ENCODE measurements at places on chromosomes 12 and 14.

- DNase-seq = no peak
Observed at GRCh38 chr12:64387197-64387816, 3.3 kb downstream of the C12orf56 start.

- no peak for DNase-seq
Observed at GRCh38 chr14:80378084-80378690, 166.9 kb upstream of the DIO2 start.

GRCh38 chr12:8899830-8900229 is 14.5 kb upstream of the PHC1 start:
- no peak for DNase-seq

- no peak for DNase-seq
Observed at GRCh38 chr14:21672116-21672515, 1.5 kb downstream of the OR4E1 start.

DNA sequence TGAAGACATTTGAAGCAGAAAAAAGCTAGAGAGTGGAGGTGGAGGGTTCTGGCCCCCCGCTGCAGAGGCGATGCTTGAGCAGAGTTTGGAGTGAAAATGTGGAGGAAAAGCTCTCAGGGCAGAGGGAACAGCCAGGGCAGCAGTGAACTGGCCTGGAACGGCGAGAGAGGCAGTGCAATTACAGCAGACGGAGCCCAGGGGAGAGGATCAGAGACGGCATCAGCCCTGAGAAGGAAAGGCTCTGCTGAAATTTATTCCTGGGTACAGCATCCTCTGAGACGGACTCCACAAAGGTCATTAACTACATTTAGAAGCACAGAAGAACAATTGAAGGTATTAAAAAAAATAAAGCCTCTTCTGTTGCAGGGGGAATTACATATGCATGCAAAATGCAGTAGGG is 14.2 kb downstream of the STON2 start:
- DNase-seq = no peak

DNA sequence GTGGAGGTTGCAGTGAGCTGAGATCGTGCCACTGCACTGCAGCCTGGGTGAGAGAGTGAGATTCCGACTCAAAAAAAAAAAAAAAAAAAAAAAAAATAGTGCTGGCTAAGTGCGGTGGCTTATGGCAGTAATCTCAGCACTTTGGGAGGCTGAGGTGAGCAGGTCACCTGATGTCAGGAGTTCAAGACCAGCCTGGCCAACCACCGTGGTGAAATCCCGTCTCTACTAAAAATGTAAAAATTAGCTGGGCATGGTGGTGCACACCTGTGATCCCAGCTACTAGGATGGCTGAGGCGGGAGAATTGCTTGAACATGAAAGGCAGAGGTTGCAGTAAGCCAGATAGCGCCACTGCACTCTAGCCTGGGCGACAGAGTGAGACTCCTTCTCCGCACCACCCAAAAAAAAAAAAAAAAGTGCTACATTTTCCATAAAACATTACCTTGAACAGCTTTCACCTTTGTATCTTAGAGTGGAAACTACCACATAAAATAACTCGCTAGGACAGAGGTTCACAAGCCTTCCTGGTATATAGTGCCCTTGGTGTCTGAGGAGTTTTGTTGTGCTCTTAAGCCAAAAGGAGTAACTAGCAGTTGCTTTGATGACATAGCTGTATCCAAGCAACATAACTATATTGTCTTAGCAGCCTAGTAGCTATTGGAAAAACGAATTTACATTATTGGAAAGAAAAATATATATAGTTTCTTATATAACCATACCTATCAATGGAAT is 11.1 kb downstream of the PTGES3 start:
- no peak for DNase-seq

DNA sequence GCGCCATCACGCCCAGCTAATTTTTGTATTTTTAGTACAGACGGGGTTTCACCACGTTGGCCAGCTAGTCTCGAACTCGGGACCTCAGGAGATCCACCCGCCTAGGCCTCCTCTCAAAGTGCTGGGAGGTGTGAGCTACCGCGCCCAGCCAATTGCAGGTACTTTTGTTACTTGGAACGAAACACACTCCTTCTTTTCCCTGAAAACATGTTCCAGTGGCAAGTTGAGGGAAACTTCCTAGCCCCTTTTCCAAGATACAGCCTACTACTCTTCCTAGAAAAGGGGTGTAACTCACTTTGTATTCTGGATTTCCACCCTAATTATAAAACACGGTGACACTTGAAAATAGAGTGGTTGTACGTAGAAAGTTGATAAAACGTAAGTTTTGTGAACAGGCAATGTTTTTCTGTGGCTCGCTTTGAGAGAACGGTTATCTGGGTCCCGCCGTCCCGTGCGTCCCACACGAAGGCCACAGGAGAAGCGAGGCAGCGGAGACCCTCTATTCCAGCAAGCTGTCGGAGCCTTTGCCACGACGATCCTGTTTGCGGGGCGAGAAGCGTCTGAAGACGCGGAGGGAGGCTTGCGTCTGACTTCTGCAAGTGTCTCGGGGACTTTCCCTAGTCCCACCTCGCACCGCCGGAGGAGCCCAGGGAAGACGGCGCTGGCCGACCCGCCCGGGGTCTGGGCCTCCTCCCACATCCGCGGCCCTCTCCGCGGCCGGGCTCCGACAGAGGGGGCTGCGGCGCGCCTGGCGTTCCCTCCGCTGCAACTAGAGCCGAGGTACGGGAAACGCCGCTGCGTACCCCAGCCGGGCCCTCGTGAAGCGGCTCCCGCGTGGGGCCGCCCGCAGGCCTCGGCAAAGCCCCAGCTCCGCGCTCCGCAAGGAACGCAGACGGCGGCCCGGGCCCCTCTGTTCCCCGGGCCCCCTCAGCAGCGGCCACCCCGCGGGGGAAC is 745 bp downstream of the CDCA4 start:
- peak; percentile 72 for DNase-seq

GRCh38 chr14:69073429-69073828 is 79.5 kb downstream of the DCAF5 start:
- no peak for DNase-seq

DNA sequence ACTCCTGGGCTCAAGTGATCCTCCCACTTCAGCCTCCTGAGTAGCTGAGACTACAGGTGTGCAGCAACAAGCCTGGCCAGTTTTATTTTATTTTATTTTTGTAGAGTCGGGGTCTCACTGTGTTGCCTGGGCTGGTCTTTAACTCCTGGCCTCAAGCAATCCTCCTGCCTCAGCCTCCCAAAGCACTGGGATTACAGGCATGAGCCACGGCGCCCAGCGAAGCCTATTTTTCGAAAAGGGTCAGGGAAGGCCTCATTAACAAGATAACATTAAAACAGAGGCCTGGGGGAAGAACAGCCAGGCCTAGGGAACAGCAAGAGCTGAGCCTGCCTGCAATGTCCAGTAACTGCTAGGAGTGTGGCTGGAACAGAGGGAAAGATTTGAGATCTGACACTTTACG is 36.1 kb upstream of the VRK1 start:
- DNase-seq = no peak

DNA sequence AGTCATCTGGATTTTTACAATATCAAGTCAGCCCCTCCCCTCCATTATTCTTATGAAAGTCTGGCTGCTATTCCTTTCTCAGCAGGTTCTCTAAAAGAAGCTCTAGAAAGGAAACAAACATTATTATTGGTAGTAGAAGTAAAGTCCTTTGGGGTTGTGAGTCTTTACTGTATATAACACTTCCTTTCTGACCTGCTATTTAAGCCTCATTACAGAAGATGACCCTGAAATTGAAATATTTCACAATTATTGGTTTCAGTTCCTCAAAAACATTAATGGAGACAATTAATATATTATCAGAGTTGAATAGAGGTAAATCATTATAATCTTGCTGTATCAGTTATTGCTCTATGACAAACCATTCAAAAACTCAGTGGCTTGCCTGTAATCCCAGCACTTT is 19.3 kb downstream of the PLEKHA5 start:
- no peak for DNase-seq

GRCh38 chr12:109617491-109617890 is 43.9 kb downstream of the MVK start:
- DNase-seq = no peak

- DNase-seq = no peak
Observed at GRCh38 chr12:106736051-106736957, 38.2 kb upstream of the RIC8B start.

GRCh38 chr14:51185754-51186153 is 54.3 kb upstream of the TMX1 start:
- DNase-seq = no peak

GRCh38 chr14:58808828-58809227 is 171.1 kb downstream of the DACT1 start:
- DNase-seq = no peak

GRCh38 chr12:57477710-57478681 is 1.7 kb downstream of the ARHGAP9 start:
- DNase-seq = peak; percentile 53

DNA sequence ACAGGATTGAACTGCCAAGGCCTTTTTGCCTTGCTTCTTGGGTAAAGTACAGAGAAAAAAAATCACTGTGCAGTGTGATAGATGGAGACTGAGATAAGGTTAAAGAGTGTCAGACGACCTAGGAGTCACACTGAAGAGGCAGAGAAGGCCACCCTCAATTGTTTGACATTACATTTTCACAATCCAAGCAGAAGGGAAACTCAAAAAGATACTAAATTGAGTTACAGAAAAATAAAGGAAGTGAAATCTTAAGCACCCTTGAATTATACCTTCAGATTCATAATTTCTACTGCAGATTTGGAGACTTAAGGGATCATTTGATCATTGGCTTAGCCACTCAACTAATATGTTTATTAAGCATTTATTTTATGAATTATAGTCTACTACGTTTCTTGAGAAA is 97.1 kb downstream of the MYF5 start:
- no peak for DNase-seq

- no peak for DNase-seq
Observed at GRCh38 chr12:101527682-101528081, 52.5 kb downstream of the SPIC start.

- no peak for DNase-seq
Observed at GRCh38 chr12:84986586-84986985, 49.5 kb downstream of the TSPAN19 start.

GRCh38 chr14:84814391-84814790 is 715.6 kb upstream of the FLRT2 start:
- DNase-seq = no peak

- DNase-seq = no peak
Observed at GRCh38 chr12:65306366-65307168, 28.1 kb downstream of the MSRB3 start.

DNA sequence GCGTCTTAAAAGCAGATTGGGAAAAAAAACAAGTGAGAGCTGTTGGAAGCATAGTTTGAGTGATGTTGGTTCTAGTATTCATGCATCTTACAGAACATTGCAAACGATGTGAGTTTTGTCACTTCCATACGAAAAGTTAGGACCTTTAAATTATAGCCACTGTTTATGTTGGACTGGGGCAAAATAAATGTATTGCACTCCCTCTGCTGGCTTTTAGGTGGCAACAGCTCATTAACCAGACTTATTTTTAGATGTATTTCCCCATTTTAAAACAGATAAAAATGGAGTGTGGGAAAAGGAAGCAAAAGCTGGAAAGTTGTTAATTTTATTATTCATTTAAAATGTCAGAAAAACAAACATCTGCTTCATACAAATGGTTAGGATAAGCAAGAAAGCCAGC is 111.9 kb downstream of the LGR5 start:
- no peak for DNase-seq

- DNase-seq = no peak
Observed at GRCh38 chr14:105292826-105293711, 7.7 kb downstream of the BRF1 start.

- DNase-seq = no peak
Observed at GRCh38 chr14:35220027-35220676, 72.0 kb upstream of the PSMA6 start.

GRCh38 chr12:114163771-114164170 is 197.6 kb upstream of the RBM19 start:
- DNase-seq = no peak

- DNase-seq = no peak
Observed at GRCh38 chr12:88931598-88931997, 351.3 kb upstream of the KITLG start.

DNA sequence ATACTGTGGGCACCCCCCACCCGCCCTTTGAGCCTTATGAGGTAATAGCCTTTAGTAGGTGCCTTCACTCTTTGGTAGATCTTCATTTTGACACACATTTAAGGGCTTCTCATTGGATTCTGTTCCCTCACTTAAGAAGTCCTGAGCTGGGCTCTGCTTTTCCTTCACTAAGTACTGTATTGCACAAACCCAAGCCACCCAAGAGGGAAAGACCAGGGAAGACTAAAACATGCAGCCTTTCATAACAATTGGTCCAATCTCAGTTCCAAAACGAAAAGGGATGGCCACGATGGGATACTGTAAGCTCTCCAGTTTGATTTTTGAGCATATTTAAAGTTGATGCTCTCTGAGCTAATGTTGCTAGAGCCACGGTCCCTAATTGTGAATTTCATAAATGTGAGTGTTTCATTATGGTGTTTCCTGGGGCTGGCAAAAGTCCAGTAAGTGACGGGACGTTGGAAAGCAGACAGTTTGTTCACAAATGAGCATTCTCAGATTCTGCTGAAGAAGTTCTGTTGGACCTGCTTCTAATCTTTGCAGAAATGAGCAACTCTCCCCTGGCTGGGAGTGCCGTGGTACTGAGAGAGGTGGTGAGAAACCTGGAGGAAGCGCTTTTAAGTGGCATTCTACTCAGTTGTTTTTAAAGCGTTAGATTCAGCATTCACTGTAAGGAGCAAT is 9.4 kb downstream of the SSPN start:
- DNase-seq = no peak

- DNase-seq = no peak
Observed at GRCh38 chr14:30681752-30682355, 59.7 kb downstream of the SCFD1 start.

DNA sequence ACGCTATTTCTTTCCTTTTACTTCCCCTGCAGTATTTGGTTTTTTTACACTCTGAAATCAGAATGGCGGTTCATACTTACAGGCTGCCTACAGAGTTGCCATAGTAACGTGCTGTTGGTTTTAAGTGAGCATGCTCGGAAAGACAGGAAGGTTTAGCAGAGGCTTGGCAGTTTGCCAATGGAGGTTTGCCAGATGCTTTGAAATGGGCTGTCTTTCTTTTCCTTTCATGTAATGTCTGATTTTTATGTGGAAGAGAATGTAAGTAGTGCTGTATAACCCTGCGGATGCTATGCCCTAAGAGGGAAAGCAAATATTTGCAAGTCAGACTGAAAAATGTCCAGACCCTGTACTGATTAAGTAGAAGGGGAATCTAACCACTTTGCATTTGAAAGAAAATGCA is 32.8 kb downstream of the ARID4A start:
- peak; percentile 86 for DNase-seq

- no peak for DNase-seq
Observed at GRCh38 chr14:99093532-99094517, 178.2 kb downstream of the BCL11B start.

- DNase-seq = peak; percentile 12
Observed at GRCh38 chr12:27733052-27733656, 22.5 kb downstream of the MRPS35 start.

DNA sequence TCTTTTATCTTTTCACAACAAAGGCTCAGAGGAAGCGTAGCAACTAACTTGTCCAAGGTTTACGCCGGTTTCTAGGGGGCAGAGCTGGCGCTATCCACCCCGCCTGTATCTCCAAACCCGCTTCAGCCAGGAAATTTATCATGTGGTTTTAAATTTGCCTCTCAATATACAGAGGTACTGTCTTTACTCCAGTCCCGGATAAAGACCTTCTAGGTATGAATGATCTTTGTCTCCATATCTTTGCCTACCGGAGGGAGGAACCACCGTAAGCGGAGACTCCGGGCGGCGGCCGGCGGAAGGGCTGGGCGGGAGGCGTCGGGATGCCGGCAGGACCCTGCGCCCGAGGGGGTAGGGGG is 693 bp upstream of the RIMKLB start:
- DNase-seq = no peak

- no peak for DNase-seq
Observed at GRCh38 chr12:92142251-92142926, 3.3 kb downstream of the BTG1 start.

All from effector memory CD8-positive, alpha-beta T cell (primary cell).